Transverse colon (tissue), 4 donors: ENCODE measurements at places on chromosomes 11 and 22. TPM values are rescaled to one million over a fixed set of nuclear protein-coding genes. Genes with fewer than 3 reads are reported as not detected.

Gene VSTM5
- total RNA-seq, result 1.1 TPM

DNA sequence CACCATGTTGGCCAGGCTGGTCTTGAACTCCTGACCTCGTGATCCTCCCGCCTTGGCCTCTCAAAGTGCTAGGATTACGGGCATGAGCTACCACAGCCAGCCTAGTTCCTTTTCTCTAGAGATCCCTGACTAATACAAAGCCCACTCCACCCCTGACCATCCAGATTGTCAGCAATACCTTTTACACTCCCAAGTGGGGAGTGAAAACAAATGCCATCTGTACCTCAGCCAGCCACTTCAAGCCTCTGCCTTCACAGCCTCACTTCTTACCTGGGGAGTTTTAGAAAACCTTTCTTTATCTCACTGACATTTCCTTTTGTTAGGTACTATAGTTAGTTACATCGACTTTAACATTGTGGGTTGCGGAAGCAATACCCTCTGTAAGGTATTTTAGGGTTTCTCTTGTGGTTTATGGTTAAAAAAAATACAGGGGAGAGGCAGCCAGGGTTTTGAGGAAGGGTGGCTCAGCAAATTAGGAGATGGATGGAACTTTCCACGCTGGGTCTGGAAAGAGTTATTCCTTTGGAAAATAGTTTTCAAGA, 8.9 kb downstream of the TOM1 start:
- DNase-seq, result no peak

DNA sequence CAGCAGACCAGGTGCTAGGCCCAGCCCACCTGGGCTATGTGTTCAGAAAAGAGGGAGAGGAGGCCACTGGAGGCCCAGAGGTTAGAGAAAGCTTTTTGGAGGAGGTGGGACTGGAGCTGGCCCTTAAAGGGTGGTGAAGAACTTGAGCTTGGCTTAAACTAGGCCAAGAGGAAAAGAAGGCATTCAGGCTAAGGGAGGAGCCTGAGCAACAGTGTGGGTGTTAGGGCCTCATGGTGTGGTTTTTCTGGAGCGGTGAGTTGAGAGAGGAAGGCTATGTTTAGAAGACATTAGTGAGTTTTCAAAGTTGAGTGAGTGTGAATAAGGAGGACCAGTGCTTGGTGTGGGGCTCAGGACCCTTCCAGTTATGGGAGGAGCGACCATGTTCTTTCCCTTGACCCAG, 6.2 kb downstream of the TAF6L start:
- DNase-seq, result no peak

Gene RAB30
- total RNA-seq, result 14.1 TPM

GRCh38 chr11:31995525-31996094, 95.3 kb upstream of the RCN1 start:
- DNase-seq, result no peak

- no peak for DNase-seq
Observed at GRCh38 chr11:699116-699508, 3.5 kb downstream of the TMEM80 start.

GRCh38 chr11:71124127-71124526, 128.2 kb downstream of the SHANK2 start:
- no peak for DNase-seq

Gene DNAL4
- 24.4 TPM for total RNA-seq

Gene KRTAP5-7
- 0.41 TPM for total RNA-seq

DNA sequence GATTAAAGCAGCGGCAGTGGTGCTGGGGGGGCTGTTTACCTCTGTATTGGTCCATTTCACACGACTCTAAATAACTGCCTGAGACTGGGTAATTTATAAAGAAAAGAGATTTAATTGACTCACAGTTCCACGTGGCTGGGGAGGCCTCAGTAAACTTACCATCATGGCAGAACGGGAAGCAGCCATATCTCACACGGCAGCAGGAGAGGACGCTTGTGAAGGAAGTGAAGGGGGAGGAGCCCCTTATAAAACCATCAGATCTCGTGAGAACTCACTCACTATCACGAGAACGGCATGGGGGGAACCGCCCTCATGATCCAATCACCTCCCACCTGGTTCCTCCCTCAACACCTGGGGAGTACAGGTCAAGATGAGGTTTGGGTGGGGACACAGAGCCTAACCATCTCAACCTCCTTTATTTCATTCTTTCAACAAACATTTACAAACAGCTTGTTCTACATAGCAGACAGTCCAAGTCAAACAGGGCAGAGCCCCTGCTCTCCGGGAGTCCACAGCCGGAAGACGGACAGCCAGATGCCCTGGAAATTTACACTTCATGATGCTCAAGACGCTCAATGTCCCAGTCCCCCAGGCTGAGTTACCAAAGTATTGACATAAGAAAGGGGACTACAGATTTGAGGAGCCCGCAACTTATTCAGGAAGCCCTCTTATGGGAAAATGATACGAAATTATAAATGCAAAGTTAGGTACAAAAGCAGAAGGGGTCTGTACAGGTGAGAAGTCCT, 26.3 kb upstream of the HMGXB4 start:
- peak; percentile 17 for DNase-seq

DNA sequence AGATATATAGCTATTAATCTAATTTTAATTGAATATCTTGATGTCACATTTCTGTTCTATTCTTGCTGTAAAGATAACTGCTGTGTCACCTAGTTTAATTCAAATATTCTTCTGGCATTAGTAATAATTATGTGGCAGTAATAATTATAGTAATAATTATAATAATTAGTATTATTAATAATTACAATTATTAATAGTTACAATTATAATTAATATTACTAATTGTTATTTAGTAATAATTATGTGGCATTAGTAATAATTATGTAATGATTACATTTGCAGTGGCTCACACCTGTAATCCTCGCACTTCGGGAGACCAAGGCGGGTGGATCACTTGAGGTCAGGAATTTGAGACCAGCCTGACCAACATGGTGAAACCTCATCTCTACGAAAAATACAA, 1.6 kb upstream of the TRIM5 start:
- no peak for DNase-seq

Gene OR2AG1
- not detected for total RNA-seq

Gene RIMBP3B
- not detected for total RNA-seq

Gene EHF
- total RNA-seq, result 406 TPM

- no peak for DNase-seq
Observed at GRCh38 chr11:16979703-16980622, 34.3 kb downstream of the PLEKHA7 start.

DNA sequence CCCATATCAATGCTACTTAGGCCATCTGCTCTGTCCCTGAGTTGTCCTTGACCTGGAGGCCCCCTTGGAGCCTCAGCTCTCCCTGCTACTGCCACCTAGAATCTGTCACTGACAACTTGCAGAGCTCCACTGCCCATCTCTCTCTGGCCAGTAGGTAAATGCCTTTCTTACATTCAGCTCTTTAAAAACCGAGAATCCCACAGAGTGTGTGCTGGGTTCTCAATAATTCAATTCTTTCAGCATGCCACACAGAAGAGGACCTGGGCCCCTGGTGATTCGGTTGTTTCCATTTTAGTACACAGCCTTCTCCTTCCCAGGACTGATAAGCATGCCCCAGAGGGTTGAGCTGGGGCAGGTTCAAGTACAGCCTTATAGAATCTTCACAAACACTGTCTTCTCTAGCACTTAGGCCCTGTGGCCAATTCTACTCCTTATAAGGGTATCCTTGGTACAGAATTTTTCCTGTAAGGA, 22.0 kb upstream of the IPO7 start:
- DNase-seq, result no peak

DNA sequence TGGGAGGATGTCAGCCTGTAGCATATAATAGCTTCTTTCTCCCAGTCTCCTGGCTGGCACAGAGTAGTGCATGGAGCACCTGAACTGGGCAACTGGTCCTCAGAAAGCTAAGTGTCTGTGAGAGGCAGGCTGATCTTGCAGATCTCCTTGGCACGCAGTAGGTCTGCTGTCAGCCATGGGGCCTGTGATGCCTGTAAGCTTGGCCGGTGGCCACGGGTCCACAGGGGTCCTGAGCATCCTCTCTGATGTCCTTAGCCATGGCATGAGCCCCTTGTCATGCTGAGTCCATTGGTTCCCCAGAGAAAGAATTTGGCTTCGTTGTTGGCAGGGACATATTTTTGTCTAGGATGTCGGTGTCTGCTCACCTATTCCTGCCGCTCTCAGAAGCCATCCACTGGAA, 25.0 kb downstream of the AMPD3 start:
- no peak for DNase-seq

Gene OR5L1
- total RNA-seq, result not detected

- peak; percentile 5 for DNase-seq
Observed at GRCh38 chr11:2797121-2797711, 88.4 kb downstream of the CDKN1C start.

GRCh38 chr11:130872981-130873380, 43.3 kb downstream of the SNX19 start:
- DNase-seq, result no peak

GRCh38 chr11:9470765-9471164, 10.0 kb downstream of the ZNF143 start:
- DNase-seq, result no peak

- peak; percentile 52 for DNase-seq
Observed at GRCh38 chr22:38016182-38017151, 32.1 kb upstream of the SOX10 start.

Gene DKK3
- 35.2 TPM for total RNA-seq

- DNase-seq, result no peak
Observed at GRCh38 chr22:31730344-31730711, 19.6 kb downstream of the PRR14L start.

DNA sequence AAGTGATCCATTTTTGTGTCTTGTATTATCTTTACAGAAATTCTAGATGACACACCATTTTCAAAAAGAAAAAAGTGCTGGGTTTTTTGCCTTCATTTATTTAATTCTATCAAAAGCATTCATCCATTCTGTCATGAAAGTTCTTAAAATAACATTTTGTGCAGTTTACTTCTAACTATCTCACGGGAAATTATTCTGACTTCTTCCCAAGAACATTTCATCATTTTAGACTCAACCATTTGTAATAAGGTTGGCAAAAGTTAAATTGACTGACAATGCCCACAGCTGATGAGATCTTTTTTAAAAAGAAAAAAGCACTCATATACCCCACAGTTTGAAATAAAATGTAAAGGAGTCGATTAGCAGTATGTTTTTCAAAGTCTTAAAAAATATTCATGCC, 68.5 kb downstream of the SBF2 start:
- DNase-seq, result no peak

GRCh38 chr11:119739021-119739703, 10.2 kb upstream of the NECTIN1 start:
- DNase-seq, result peak; percentile 73

GRCh38 chr11:8917157-8917825, 6.3 kb downstream of the AKIP1 start:
- DNase-seq, result no peak

DNA sequence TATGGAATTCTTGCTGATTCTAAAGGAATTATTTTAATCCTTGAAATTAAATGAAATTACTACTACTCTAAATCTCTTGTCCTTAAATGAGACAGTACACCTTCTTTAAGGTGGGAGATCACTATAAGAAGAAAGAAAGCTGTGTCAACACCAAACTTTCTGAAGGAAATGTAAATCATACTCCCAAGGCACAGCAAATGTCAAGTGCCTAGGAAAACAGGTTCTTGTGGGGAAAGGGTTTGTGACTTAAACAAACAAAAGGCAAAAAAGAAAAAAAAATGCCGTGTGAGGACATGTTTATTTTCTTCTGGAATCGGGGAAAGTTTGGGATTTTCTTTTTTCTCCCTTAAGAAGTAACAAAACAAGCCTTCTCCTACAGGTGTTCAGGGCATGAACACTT, 745.1 kb downstream of the DLG2 start:
- DNase-seq, result no peak

DNA sequence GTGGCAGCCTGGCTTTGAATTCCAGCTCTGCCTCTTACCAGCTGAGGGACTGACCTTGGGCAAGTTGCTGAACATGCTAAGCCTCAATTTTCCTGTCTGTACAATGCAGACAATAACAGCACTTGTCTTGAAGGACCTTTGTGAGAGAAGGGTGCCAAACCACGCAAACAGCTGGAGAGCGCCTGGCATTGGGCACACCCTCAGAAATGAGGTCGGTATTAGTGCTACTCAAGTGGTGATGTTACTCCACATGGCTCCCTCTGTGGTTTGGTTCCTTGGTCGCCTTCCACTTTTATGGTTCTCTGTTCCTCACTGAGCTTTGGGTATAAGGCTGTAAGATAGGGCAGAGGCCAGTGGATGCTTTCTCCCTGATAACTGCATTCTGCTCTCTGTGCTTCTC, 8.2 kb downstream of the UBASH3B start:
- DNase-seq, result no peak

- no peak for DNase-seq
Observed at GRCh38 chr11:9001736-9002135, 2.1 kb downstream of the NRIP3 start.

Gene IGLL1
- total RNA-seq, result not detected

GRCh38 chr11:117849781-117850414, 25.4 kb upstream of the FXYD2 start:
- no peak for DNase-seq

DNA sequence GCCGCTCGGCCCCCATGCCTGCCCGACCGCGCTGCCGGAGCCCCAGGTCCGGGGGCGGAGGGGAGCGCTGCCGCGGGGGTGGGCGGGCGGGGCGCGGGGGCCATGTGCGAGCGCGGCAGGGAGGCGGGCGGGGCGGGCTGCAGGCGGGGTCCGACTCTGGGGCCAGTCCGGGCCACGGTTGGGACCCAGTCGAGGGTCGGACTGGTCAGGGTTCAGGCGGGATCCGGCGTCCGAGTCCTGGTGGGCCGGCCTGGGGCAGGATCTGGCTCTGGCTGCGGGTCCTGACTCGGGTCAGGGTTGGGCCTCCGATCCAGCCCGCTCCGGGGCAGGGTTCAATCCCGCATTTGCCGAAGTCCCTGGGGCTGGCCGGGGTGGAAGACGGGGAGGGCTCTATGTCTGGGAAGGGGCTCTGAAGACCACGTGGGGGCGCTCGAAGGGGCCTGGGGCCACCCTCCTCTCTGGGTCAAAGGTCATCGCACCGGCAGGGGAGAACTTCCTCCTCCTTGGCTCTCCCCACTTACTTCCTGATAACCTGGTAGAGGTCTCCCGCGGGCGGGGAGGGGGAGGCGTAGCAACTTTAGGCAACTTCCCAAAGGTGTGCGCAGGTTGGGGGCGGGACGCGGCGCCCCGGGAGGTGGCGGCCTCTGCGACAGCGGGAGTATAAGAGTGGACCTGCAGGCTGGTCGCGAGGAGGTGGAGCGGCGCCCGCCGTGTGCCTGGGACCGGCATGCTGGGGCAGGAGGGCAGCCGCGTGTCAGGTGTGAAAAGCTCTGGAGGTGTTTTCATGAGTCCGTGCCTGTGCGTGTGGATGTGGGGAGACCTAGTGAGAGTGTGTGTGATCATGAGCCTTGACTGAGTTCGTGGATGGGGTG, 603 bp downstream of the ESRRA start:
- peak; percentile 89 for DNase-seq

DNA sequence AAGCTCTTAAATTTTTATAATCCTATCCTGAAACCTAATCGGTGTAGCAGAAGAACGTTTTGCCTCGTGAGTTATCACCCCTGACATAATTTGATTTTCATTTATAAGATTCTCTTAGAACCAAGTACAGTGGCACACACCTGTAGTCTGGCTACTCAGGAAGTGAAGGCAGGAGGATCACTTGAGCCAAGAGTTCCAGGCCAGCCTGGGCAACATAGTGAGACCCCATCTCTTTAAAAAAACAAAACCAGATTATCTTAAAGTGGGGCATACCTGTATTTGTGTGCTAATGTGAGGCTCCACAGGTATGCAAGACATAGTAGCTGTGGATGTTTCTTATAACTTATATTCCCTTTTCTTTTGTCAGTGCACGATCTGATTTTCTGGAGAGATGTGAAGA, 19.0 kb downstream of the ZFTA start:
- DNase-seq, result no peak
